ENCODE measurements at places on chromosomes 6 and 20. TPM values are rescaled to one million over a fixed set of nuclear protein-coding genes. Genes with fewer than 3 reads are reported as not detected.

Gene PPP1R3G
- total RNA-seq, result 0.17 TPM

- H3K36me3 ChIP-seq, result no peaks in the 10 kb centered on the region
- no peak overlapping the region for H3K4me3 ChIP-seq
- H3K4me1 ChIP-seq, result no peaks in the 10 kb centered on the region
Observed at GRCh38 chr6:155039618-155040017, 44.5 kb downstream of the TIAM2 start.

DNA sequence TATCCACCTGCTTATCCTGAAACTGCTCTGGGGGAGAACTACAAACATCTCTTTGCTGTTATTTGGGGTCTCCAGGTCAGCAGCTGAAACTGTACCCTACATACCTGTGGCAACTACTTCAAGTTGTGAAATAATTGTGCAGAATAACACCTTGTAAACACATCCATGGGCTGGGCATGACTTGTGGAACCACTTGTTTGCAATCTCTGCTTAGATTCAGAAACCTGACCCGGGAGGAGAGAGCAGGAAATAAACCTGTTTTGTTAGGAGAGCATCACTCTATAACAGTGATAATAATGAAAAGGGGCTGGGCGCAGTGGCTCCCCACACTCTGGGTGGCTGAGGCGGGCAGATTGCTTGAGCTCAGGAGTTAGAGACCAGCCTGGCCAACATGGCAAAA, 183.1 kb downstream of the NFATC2 start:
- peaks cover 6% of the 10 kb centered on the region for H3K36me3 ChIP-seq
- no peak overlapping the region for H3K27ac ChIP-seq
- H3K4me1 ChIP-seq, result peaks cover 8% of the 10 kb centered on the region
- no peak overlapping the region for H3K4me3 ChIP-seq
- DNase-seq, result no peak
- H3K27me3 ChIP-seq, result peaks cover 9% of the 10 kb centered on the region

Gene MCHR2
- total RNA-seq, result not detected

DNA sequence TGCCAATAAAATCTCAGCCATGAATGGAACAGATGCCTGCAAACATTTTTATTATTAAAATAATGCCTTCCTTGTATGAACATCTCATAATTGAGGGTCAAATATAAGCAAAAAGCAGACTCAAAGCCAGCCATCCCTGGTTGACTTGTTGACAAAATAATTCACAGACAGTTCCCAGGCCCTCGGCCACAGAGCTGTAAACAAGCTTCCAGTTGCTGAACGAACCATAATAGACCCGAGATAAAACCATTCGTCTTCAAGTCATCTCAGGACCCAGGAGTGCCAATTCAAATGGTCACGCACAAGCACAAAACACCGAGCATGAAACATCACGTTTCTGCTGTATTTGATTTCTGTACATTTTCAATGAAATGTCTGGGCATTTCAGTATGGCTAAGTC, 113.3 kb upstream of the CDYL start:
- DNase-seq, result no peak
- H3K4me3 ChIP-seq, result no peak overlapping the region
- H3K27me3 ChIP-seq, result peaks cover 12% of the 10 kb centered on the region
- H3K4me1 ChIP-seq, result no peaks in the 10 kb centered on the region
- H3K36me3 ChIP-seq, result no peaks in the 10 kb centered on the region
- H3K27ac ChIP-seq, result no peak overlapping the region

Gene RGS17
- total RNA-seq, result not detected

DNA sequence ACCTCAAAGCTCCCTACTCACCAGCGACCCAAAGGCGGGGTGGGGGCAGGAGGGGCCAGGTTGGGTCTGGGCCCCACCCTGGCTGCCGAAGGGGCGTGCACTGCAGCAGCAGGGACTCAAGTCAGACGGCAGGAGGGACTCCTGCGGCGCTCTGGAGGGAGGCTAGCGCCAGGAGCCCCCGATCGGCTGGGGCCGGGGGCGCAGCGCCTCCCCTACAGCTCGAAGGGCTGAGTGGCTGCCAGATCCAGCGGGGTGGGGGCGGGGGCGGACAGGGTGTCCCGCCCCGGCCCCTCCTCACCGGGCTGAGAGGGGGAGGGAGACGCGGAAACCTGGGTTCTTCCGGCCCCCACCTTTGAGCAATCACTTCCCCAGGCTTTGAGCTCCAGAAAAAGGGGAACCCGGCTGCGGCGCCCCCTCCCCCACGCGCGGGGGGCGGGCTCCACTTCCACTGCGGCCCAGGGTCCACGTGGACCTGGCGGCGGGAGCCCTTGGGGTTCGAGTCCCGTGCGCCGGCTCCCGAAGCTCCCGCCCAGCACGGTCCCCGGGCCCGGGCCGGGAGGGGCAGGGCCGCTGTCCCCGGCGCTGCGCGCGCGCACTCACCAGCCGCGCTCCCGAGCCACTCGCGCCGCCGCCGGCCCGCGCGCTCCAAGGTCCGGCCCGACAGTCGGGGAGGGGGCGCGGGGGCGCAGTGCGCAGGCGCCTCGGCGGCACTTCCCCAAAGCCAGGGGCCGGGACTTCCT, at the start of gene RGS19:
Gene RGS19 (minus strand): TSS at position 246 of the 740 bp plus-strand sequence. CDS start 2,632 bp downstream, outside the sequence.
- peaks cover 11% of the 10 kb centered on the region for H3K36me3 ChIP-seq
- H3K4me3 ChIP-seq, result peak within 1 kb of the TSS; percentile 96
- peak within 1 kb of the TSS; percentile 94 for H3K27ac ChIP-seq
- H3K4me1 ChIP-seq, result peaks cover 35% of the 10 kb centered on the region
- DNase-seq, result peak; percentile 87

Gene OXT
- total RNA-seq, result 0.68 TPM

Gene TSBP1
- total RNA-seq, result not detected

Gene GOPC
- total RNA-seq, result 25.8 TPM

Gene PRPH2
- 0.09 TPM for total RNA-seq

GRCh38 chr6:74735304-74735703, 470.5 kb downstream of the COL12A1 start:
- no peaks in the 10 kb centered on the region for H3K36me3 ChIP-seq
- no peaks in the 10 kb centered on the region for H3K27me3 ChIP-seq
- no peak for DNase-seq
- no peaks in the 10 kb centered on the region for H3K4me1 ChIP-seq
- no peak overlapping the region for H3K4me3 ChIP-seq

Gene LY86
- total RNA-seq, result 5.7 TPM

Gene MROH8
- total RNA-seq, result 2.0 TPM

- no peak overlapping the region for H3K4me3 ChIP-seq
- H3K27ac ChIP-seq, result no peak overlapping the region
- H3K36me3 ChIP-seq, result no peaks in the 10 kb centered on the region
- H3K4me1 ChIP-seq, result peaks cover 34% of the 10 kb centered on the region
- DNase-seq, result no peak
Observed at GRCh38 chr20:50003253-50003656, 20.5 kb downstream of the SNAI1 start.

DNA sequence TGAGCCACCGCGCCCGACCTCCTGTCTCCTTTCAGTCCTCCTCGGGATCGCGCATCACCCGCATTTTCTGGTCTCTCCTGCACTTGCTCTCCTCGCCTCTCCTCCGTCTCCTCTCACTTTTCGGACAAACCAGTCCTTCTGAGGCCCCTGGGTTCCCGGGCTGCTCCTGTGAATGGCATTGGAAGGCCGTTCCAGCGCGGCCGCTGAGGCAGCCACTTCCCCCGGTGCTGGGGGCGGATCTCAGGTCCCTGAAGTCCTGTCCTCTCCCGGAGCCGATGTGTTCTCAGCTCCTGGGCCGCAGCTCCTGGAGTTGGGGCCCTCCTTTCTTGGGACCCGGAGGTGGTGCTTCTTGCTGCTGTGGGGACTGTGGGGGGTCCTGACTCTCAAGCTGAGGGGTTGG, 803 bp downstream of the MICB start:
- peaks cover 30% of the 10 kb centered on the region for H3K36me3 ChIP-seq
- peak overlapping the region; percentile 97 for H3K4me3 ChIP-seq
- peak overlapping the region; percentile 75 for H3K27ac ChIP-seq
- H3K27me3 ChIP-seq, result no peaks in the 10 kb centered on the region
- DNase-seq, result no peak
- peaks cover 51% of the 10 kb centered on the region for H3K4me1 ChIP-seq

Gene CFAP206
- total RNA-seq, result not detected

GRCh38 chr20:51365670-51366069, 176.8 kb downstream of the NFATC2 start:
- H3K4me3 ChIP-seq, result no peak overlapping the region
- no peak overlapping the region for H3K27ac ChIP-seq
- H3K4me1 ChIP-seq, result peaks cover 8% of the 10 kb centered on the region
- no peak for DNase-seq

DNA sequence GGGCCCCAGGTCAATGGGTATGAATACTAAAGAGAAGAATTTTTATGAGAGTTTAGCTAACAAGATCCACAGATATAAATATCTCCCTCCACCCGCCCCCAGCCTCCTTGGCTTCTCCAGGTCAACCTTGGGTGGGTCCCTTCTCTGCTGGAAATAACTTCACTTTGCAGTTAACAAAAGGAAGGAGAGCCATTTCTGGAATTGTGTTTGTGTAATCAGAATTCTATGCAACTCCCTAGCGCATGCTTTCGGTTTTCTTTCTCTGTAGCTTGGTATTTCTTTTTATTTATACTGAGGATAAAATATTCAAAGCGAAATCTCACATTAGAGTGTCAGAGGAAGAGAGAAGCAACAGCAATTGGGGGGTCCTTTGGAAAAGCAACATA, 27.1 kb downstream of the RIPOR2 start:
- H3K27me3 ChIP-seq, result no peaks in the 10 kb centered on the region
- DNase-seq, result no peak
- peak overlapping the region; percentile 89 for H3K27ac ChIP-seq
- H3K36me3 ChIP-seq, result peaks cover 58% of the 10 kb centered on the region
- peaks cover 69% of the 10 kb centered on the region for H3K4me1 ChIP-seq

Gene RBM24
- not detected for total RNA-seq

Measured in activated naive CD8-positive, alpha-beta T cell treated with anti-CD3 and anti-CD28 coated beads, Interleukin-2, amount 10 ng/mL, durations not matched to agents 7 days and 5 days (primary cell).